ENCODE measurements at places on chromosomes 7 and 10.

- ATAC-seq: no peak
Observed at GRCh38 chr10:79321951-79322350, 25.3 kb upstream of the PPIF start.

- ATAC-seq: no peak
Observed at GRCh38 chr7:47241112-47242065, 340.5 kb downstream of the TNS3 start.

DNA sequence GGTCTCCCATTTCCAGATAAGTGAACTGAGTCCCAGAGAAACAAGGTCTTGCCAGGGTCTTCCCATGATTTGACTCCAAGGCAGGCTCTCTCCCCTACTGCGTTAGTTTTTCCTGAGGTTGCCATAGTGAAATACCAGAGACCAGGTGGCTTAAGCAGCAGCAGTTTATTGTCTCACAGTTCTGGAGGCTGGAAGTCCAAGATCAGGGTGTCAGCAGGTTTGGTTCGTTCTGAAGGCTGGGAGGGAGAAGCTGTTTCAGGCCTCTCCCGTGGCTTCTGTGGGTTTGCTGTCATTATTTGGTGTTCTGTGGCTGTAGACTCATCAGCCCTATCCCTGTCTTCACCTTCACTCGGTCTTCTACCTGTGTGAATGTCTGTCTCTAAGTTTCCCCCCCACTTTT is 129.9 kb downstream of the GRK5 start:
- no peak for ATAC-seq

GRCh38 chr7:120742372-120742771 is 115.6 kb downstream of the TSPAN12 start:
- no peak for ATAC-seq

- peak; percentile 78 for ATAC-seq
Observed at GRCh38 chr7:105268511-105269392, 120.0 kb downstream of the SRPK2 start.

DNA sequence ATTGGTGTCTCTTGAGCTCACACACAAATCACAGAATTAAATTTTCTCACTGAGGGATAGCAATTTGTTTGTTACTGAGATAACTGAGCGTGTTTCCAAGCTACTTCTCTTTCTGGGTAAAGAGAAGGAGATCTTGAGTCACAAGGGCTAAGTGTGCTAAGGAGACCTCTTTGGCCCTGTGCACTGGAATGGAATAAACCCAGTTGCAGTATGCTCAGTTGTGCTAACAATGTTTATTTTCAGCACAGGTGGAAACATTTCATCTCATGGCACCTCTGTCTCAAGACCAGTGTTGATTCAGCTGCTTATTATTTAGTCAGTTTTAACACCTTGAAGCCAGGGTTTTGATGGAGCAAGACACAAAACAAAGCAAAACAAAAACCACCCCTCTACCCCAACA is 22.5 kb upstream of the UBE2H start:
- no peak for ATAC-seq

DNA sequence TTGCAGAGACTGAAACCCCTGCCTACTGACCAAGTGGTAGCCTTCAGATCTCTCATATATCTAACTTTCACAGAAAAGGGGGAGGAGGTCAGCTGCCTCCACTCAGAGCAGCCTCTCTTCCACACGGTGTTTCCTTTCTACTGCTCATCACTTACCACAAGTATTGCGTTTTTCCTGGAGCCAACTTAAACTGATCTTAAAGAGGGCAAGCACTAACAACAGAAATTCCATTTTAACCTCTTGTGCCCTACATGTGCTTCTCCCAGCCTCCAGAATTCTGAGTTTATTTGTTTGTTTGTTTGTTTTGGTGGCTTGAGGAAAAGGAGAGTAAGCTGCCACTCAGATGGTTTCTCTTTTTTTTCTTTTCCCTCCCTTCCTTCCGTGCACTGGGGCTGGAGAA is 19.1 kb downstream of the SKIDA1 start:
- ATAC-seq: no peak

- ATAC-seq: no peak
Observed at GRCh38 chr7:36448781-36449379, 59.2 kb downstream of the ANLN start.

DNA sequence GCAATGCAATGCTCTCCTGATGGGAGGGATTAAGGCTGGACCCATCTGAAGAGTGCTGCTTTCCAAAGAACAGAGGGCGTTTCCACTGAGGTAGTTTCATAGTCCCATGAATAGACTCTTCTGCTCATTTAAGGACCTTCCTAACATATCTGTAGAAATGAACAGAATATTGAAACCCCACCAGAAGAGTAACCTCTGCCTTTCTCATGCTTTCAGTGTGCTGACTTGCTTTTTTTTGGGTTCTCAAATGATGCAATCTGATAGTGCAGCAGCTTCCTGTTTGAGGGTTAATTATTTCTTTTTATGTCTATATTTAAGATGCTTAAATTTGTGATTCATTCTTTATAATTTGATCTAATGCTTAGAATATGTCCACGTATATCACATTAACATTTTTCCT is 82.2 kb downstream of the GATA3 start:
- peak; percentile 32 for ATAC-seq

DNA sequence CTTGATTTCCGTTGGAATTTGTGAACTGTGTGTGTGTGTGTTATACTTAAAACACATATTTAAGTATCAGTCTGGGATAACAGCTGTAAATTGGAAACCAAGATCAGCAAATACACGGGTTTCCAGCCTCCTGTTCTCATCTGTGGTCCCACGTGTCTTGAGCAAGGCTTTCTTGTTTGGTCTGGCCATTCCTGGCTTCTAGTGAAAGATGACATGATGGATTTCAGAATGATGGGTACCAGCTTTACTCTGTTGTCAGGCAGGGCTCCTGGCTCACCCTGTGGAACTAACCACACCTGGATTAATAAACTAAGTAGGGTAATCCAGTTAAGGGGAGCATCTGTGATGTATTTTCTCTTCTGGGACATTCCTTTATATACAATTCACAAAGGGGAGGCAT is 346.2 kb upstream of the AOAH start:
- no peak for ATAC-seq

DNA sequence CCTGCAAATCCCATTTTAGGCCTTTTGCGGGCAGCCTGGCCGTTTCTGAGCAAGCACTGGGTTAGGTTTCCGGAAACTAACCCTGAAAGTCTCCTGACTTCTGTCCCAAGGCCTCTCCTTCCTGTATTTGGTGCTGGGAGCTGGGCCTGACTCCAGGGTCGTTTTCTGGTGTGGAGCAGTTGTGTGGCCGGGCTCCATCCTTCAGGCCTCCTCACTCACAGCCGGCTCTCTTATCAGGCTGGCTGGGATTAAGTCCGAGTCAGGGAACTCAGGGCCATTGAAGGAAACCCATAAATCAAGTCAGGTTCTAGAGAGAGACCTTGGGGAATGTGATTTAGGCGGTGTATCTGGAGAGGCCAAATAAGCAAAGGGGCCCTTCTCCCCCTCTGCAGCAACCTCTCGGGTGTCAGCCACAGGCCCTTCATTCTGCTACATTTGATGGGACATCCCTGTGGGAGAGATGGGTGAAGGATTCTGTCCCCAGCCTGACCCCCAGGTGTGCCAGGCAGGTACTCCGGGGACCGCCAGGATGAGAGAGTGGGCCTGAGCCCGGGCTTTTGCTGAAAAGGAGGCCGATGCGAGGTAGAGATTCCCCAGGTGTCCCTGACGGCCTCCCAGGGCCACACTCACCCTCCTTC is 3.3 kb downstream of the GATA3 start:
- no peak for ATAC-seq

GRCh38 chr10:51759896-51760534 is 60.6 kb upstream of the CSTF2T start:
- no peak for ATAC-seq

DNA sequence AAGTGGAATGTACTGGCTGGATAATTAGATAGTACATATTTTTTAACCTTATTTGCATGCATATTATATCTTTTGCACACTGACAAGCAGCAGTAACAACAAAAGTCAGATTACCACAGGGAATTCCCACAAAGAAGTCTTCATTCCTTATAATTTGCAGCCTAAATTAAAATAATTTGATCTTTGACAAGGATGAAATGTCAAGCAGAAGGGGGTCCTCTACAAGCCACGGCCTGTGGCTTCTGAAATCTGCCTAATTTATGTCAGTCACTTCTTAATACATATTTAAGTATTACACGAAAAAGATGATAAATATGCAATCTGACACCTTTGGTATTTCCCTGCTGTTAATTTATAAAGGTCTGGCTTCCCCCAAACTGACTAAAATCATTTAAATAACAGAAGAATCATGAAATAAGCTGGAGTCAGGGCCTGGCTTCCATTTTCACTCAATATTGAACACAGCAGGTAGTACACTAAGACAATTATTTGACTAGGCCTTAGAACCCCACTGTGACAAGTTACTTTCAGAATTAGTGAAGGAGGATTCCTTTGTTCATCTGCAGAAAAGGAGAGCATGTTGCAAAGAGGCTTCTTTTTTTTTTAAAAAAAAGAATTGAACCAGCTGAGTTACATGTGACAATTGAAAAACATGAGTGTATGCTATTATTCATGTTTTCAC is 351.1 kb upstream of the ETV1 start:
- no peak for ATAC-seq

GRCh38 chr7:47291461-47292081 is 290.3 kb downstream of the TNS3 start:
- peak; percentile 88 for ATAC-seq

GRCh38 chr7:92802406-92802805 is 34.0 kb downstream of the CDK6 start:
- no peak for ATAC-seq

DNA sequence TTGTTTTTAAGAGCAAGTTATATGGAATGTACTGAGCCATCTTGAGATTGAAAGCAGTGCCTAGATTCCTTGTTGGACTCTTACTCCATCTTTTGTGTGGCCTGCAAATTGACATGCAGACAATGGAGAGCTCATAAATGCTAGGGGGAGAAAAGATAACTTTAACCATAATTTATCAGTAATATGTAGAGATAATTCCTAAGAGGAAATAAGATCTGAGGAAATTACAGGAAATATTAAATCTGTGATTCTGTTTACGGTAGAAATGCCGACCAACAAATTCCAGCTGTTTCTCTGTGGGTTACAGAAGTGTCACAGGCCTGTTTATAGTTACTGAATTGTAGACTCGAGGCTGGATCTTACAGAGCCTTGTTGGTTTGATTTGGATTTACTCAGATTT is 348.0 kb downstream of the SUGCT start:
- ATAC-seq: no peak

- no peak for ATAC-seq
Observed at GRCh38 chr10:77310288-77310840, 327.2 kb downstream of the KCNMA1 start.

- ATAC-seq: no peak
Observed at GRCh38 chr7:913736-914520, 37.6 kb downstream of the GET4 start.

- no peak for ATAC-seq
Observed at GRCh38 chr10:124245806-124246440, 152.5 kb upstream of the CHST15 start.

DNA sequence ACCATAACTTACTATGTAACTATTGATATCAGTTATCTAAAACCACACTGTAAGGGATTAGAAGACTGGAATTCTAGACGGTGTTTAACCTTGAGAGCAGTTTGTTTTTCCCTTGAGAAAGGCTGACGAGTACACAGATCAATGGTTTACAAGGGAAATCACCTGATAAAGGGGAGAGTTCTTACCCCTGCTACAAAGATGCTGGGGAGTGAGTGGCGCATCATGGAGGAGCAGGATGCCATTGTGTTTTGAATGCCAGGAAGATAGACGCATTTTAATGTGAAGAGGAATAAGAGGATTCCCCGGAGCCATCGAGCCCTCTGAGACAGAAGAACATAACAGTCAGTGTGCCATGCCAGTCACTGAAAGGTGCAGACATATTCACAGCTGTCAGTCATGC is 145.2 kb downstream of the PKD1L1 start:
- no peak for ATAC-seq
